ENCODE measurements at places on chromosomes 16 and 17. TPM values are rescaled to one million over a fixed set of nuclear protein-coding genes. Genes with fewer than 3 reads are reported as not detected.

GRCh38 chr16:4477966-4478365 lies 1.8 kb downstream of the HMOX2 start:
- DNase-seq, result no peak

NAGS gene
- 0.49 TPM for total RNA-seq

SLFN13 gene
- 0.96 TPM for total RNA-seq

DNA sequence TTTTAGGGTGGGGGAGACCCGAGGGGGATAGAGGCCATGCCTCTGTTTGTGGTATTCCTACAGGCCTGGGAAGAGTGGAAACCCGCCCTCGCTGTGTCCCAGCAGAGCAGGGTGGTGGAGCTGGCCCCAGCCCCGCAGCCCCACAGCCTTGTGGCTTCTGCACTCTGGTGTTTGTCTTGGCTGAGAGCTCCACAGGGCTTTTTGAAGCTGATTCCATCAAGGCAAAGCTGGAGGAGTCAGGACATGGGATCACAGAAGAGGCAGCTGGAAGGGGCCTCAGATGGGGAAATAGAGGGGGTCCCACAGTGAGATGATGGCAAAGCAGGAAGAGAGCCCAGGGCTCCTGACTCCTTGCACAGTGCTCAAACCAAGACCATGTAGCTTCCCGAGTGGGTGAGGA lies 5.0 kb upstream of the WFIKKN2 start:
- DNase-seq, result no peak

GRCh38 chr17:28344435-28344901 lies 8.9 kb downstream of the TNFAIP1 start:
- DNase-seq, result no peak

DNA sequence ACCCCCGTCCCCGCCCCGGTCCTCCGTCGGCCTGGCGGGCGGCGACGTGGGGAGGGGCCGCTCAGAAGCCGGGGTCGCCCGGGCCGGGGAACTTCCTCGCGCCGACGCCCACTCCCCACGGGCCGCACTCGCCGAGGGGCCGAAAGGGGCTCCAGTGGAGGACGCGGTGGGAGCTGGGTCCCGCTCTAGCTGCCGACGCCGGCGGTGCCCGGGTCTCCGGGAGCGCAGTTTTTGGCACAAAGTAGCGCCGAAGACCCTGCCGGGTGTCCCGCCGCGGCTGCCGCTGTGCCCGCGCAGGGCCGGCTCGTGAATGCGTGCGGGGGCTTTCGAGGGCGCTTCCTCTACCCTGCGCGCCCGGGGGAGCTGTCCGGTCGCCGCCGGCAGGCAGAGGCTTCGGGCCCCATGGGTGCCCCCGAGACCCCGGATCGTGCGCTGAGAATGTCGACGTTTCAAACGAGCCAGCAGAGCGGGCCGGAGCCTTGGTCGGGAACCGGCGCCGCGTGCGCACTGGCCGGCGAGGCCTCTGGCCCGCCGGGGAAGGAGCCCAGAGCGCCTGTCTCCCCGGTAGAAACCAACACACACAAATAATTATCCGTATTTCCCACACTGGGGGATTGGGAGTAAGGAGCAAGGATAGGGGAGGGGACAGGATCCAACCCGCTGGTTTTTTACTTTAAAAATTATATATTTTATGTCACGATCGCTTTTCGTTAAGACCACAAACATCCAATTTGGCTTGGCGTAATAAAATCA lies 46.6 kb upstream of the SLC38A10 start:
- DNase-seq, result no peak

GRCh38 chr17:49316889-49317675 lies 45.0 kb downstream of the ZNF652 start:
- DNase-seq, result no peak

EVPLL gene
- not detected for total RNA-seq

- DNase-seq, result no peak
Measured at GRCh38 chr16:67775273-67775672, 31.1 kb downstream of the RANBP10 start.

DNA sequence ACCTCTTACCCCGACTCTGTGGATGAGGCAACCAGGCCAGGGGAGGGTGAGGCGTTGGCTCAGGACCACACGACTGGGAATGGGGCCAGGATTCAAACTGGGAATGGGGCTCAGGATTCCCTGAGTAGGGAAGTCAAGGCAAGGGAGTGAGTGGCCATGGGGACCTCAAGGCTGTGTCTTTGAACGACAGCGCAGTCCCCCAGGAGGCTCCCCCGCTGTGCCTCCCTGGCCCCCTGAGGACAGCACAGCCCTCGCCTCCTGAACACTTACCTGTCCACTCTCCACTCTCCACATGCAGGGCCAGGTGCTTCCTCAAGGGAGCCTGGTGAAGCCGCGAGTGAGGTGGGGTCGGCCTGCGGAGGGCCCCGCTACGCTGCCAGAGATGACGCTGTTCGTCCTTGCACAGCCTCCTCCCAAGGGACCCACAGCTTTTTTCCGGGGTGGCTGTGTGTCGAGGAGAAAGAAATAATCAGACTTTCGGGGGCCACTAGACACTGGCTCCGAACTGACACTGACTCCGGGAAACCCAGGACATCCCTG lies 6.9 kb downstream of the ZNF469 start:
- DNase-seq, result no peak

ITGAL gene
- not detected for total RNA-seq

- no peak for DNase-seq
Measured at GRCh38 chr17:5422505-5422904, 2.5 kb downstream of the RPAIN start.

CHST5 gene
- 0.64 TPM for total RNA-seq

GRCh38 chr16:5678371-5678770 lies 580.8 kb upstream of the EEF2KMT start:
- no peak for DNase-seq

- DNase-seq, result no peak
Measured at GRCh38 chr17:35188111-35188510, 6.1 kb downstream of the SLC35G3 start.

DNA sequence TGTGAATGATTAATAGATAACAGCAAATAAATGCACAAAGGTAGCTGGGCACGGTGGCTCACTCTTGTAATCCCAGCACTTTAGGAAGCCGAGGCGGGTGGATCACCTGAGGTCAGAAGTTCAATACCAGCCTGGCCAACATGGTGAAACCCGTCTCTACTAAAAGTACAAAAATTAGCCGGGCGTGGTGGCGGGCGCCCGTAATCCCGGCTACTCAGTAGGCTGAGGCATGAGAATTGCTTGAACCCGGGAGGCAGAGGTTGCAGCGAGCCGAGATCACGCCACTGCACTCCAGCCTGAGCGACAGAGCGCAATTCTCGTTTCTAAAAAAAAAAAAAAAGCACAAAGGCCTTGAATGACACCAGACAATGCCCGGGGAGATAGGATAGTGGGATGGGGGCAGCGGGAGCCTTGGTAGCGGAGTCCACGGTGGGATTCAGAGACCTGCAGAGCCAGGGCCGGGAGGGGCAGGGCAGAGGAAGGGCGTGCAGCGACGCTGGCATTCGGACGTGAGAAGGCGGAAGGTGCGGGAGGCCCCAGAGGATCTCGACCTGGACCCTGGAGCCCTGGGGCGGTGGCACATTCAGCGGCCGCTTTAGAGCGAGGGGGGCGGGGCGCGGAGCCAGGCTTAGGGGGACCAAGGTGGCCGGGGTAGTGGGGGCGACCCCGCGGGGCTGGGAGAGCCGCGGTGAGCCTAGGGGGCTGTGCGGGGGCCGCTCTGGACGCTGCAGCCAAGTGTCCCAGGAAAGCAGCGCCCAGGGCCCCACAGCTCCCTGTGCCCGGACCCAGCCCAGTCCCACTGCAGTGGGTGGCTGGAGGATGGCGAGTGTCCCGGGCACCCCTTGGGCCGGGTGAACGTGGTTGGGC lies 999 bp upstream of the FLYWCH2 start:
- DNase-seq, result peak; percentile 52
